Transverse colon (tissue), 4 donors: ENCODE measurements at places on chromosomes 2 and 18. TPM values are rescaled to one million over a fixed set of nuclear protein-coding genes. Genes with fewer than 3 reads are reported as not detected.

FAM136A gene
- total RNA-seq = 23.6 TPM

GKN2 gene
- total RNA-seq = not detected

- H3K4me1 ChIP-seq = peaks cover under 1% of the 10 kb centered on the region
- no peak overlapping the region for H3K4me3 ChIP-seq
- no peak overlapping the region for H3K27ac ChIP-seq
- peak; percentile 38 for DNase-seq
These were observed 3.1 kb upstream of the KYNU start for GRCh38 chr2:142874293-142874814.

DNA sequence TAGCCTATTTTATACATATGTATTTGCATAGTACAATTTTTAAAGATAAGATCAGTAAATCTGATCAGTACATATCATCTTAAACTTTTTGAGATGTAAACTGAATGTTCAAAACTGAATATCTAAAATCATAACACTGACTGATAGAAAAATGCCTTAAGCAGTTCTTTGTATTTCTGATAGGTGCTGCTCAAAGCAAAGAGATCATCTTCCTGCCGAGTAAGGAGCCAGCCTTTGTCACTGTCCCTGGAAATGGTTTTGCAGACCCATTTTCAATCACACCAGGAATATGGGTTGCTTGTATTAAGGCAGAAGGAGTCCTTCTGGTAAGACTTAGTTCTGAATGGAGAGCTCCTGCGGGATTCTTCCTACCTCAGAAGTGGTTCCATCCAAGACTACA lies 135.0 kb downstream of the LAMA3 start:
- H3K36me3 ChIP-seq = no peaks in the 10 kb centered on the region
- H3K4me3 ChIP-seq = no peak overlapping the region
- no peak for DNase-seq
- no peaks in the 10 kb centered on the region for H3K4me1 ChIP-seq

- no peaks in the 10 kb centered on the region for H3K27me3 ChIP-seq
- H3K4me3 ChIP-seq = no peak overlapping the region
- H3K27ac ChIP-seq = no peak overlapping the region
- H3K4me1 ChIP-seq = no peaks in the 10 kb centered on the region
- no peaks in the 10 kb centered on the region for H3K36me3 ChIP-seq
These were observed 530.3 kb upstream of the FSIP2 start for GRCh38 chr2:185208261-185208660.

- no peak overlapping the region for H3K27ac ChIP-seq
- H3K4me1 ChIP-seq = peaks cover 11% of the 10 kb centered on the region
- H3K36me3 ChIP-seq = no peaks in the 10 kb centered on the region
- H3K27me3 ChIP-seq = no peaks in the 10 kb centered on the region
- DNase-seq = peak; percentile 31
- no peak overlapping the region for H3K4me3 ChIP-seq
These were observed 12.3 kb downstream of the MERTK start for GRCh38 chr2:111910609-111911277.

DNA sequence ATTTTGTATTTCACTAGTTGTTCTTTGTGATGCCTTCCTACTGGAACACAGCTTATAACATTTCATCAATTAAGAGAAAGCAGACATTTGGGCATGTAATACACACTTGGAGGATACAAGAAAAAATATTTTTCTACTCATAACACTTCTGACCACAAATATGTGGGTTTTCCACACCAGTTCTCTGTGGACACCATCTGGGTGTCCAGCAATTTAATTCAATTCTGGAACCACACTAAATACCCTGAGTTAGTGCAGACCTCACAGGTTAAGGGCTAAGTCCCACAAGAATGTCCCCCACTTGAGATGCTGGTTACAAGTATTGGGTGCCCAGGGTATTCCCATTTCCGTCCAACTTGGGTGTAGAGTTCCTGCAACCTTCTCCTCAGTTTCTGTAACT lies 91.1 kb upstream of the SKOR2 start:
- H3K4me3 ChIP-seq = no peak overlapping the region
- no peak overlapping the region for H3K27ac ChIP-seq
- DNase-seq = no peak
- H3K36me3 ChIP-seq = no peaks in the 10 kb centered on the region

- H3K4me1 ChIP-seq = no peaks in the 10 kb centered on the region
- no peak overlapping the region for H3K4me3 ChIP-seq
- no peaks in the 10 kb centered on the region for H3K27me3 ChIP-seq
- H3K36me3 ChIP-seq = no peaks in the 10 kb centered on the region
- no peak for DNase-seq
These were observed 26.3 kb downstream of the TUBB6 start for GRCh38 chr18:12334366-12334808.

DNA sequence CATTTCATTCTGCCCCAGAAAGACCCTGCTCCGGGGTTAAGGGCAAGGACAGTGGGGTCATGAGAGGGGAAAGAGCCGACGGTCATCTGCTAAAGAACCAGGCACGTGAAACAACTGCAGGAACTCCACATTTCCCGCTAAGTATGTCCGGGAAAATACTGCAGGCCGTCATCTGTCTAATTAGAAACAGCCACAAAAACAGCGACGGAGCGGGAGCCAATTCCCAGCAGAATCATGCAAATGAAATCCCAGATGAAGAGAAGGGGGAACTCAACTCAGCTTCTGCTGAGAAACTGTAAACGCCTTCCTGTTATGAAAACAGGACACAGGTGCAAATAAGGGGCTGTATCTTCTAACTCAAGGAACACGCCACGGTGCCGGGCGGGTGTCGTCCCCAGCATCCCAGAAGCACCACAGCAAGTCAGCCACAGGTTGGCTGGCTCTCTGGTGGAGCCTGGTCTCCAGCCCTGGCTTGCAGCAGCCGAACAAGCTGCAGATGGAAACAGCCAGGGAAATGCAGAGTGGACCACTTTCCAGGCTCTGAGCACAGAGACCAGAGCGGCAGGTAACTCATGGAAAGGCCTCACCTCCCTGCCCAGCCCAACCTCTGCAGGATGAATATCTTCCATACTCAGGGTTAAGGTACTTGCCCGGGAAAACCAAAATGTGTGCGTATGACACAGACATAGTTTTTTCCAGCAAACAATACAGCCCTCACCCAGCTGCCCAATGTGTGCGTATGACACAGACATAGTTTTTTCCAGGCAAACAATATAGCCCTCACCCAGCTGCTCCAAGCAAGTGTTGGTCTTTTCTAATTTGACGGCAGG lies 28.9 kb downstream of the PXDN start:
- no peak for DNase-seq
- no peaks in the 10 kb centered on the region for H3K27me3 ChIP-seq
- H3K4me3 ChIP-seq = no peak overlapping the region
- peak overlapping the region; percentile 53 for H3K27ac ChIP-seq
- H3K4me1 ChIP-seq = peaks cover 20% of the 10 kb centered on the region

DNA sequence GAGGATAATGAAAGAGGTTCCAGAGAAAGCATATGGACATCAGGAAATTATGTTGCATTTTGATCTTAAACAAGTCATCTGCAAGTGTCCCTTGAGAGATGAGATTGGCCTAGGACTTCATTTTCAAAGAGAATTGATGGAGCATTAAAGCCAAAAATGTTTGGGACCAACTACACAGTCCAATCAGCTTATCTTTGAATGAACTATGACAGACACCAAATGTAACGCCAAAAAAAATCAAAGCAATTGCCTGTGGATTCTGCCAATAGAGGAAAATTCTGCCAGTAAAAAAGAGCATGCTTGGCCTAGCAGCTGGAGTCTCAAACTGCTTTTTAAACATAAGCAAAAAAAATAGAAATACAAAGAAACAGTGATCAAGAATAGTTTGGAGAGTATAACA lies 594.5 kb upstream of the CHAC2 start:
- no peak overlapping the region for H3K27ac ChIP-seq
- H3K27me3 ChIP-seq = no peaks in the 10 kb centered on the region
- no peaks in the 10 kb centered on the region for H3K4me1 ChIP-seq
- H3K4me3 ChIP-seq = no peak overlapping the region
- H3K36me3 ChIP-seq = no peaks in the 10 kb centered on the region
